Activated T-cell treated with anti-CD3 and anti-CD28 coated beads, Interleukin-2, amount 50 U/mL, for 1 hour (primary cell): ENCODE measurements at places on chromosomes 2 and 18.
A peak's percentile ranks its signal among the peaks of the same experiment; 100 is the strongest.

DNA sequence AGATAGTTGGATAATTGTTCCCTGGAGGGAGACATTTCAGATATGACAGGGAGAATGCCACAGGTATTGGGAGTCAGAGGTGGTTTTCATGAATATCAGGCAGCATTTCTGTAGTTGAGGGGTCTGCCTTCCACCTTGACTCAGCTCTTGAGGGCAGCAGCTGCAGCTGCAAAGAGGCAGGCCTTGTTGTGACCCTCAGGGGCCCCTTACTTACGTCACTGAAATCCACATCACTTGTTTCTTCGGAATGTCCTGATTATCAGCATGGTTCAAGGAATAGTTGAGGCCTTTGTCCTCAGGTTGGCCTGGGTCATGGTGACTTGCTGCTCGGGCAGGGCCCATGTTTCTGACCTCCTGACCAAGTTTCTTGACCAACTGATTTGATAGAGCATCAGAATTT, 46.9 kb downstream of the TMEM17 start:
- DNase-seq = no peak

DNA sequence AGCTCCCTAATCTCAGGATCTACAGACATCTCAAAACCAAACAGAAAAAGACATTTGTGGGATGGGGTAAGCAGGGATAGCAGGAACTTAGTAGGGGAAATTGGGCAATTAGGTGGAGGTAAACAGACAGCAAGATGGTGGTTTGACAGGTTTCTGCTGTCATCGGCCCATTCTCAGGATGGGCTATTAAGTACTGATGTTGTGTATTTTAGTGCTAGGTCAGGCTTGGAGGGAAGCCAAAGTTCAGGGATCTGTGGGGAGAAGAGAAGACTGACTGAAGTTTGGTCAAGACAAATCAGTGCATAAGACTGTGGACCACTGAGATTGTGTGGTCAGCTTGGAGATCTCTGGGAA, 96.8 kb upstream of the THUMPD2 start:
- no peak for DNase-seq

- no peak for DNase-seq
These were observed 139.3 kb downstream of the PLCL1 start for GRCh38 chr2:197943731-197944130.

DNA sequence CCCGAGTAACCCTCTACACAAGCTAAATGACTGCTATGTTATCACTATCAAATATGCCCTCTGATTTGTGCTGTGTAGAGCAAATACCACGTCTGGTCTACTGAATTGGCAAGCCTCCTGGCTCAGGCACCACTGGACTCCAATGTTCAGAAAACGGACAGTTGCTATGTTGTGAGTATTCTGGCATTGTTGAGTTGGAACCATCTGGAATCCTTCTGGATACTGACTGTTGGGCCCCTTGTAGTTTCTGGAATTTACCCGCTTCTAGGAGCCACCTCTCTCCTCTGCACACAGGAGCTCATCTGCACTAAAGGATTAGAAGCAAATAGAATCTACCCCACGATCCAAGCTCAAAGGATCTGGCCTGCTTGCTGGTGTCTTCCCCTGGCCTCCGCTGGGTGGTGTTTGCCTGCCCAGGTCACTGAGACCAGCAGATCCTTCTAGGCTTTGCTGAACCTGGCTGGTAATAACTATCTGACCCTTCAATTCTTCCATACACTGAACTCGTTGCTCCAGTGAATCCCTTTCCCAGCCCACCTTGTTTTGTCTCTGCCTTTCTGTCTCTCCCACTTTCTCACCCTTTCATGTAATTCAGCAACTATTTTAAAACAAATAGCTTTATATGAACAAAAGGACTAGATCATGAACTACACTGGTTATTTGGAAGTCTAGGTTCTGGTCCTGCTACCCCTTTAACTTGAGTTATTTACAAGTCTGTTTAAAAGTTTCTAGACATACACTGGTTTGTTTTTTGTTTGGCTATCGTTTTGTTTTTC, 2.1 kb upstream of the HAAO start:
- no peak for DNase-seq

- no peak for DNase-seq
These were observed 211.7 kb downstream of the PMAIP1 start for GRCh38 chr18:60111525-60111924.

DNA sequence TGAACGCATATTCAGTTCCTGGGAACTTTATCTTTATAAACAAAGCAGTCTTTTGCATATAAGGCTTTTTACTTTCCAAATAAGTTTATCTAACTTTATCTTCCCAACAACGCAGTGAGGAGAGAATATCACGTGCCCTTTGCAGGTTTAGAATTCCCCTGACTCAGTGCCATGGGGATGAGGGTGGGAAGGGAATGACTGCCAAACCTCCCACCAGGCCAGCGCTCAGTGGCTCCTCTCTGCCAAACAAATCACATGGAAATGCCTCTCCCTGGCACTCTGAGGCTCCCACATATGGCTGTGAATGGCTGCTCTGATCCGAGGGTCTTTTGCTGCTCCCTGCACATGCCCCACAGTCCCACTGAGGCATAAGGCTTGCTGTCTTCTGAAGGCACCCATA, 158.3 kb downstream of the DNAH6 start:
- no peak for DNase-seq

DNA sequence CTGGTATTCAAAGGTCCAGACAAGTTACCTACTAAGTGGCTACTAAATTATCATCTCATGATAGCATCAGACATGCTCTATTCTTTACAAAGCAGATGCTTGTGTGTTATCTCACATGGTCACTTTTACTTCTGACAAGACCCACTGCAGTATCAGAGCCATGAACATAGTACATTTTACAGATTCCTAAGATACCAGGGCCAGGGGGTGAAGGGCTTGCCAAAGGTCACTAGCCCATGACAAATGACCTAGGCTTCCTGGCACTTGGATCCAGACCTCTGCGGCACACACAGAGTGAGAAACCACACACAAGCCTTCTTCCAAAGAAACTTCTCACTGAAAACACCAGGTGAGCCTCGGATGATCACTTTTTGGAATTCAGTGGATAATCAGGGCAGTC, 446.8 kb downstream of the EIPR1 start:
- no peak for DNase-seq

GRCh38 chr2:226671141-226671676, 128.4 kb downstream of the IRS1 start:
- no peak for DNase-seq

DNA sequence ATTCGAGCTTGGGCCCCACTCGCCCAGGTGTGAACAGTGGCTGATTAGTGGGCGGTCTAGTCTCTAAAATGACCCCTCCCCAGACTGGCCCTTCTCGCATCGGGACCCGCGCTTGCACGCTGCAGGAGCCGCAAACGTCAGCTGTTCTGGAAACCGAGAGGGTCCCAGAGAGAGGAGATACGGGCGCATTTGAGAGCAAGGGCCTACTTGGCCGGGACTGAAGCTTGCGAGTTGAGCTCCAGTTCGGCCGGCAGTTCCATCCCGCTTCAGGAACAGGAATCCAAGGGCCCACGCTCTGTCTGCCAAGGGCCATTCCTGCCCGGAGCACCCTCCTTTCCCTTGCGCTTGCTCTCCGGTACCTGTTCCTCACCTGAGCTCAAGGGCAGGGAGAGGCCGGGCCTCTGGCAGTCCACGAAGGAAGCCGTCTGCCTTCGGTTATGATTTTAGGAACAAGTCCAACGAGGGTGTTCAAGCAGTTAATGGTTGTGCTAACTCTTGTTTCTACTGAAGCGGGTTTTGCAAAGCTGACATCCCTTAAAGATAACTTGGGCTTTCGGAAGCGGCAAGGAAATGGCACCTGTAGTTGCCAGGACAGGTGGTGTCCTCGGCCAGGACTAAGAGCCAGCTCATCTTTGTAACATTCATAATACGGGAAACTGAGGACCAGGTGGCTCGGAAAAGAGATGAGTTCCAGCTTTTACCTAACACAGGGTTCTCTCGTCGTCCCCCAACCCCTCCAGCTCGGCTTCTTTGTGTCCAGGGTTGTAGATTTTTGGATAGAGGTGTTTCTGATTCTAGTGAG, 3.9 kb upstream of the DLX1 start:
- peak; percentile 27 for DNase-seq

DNA sequence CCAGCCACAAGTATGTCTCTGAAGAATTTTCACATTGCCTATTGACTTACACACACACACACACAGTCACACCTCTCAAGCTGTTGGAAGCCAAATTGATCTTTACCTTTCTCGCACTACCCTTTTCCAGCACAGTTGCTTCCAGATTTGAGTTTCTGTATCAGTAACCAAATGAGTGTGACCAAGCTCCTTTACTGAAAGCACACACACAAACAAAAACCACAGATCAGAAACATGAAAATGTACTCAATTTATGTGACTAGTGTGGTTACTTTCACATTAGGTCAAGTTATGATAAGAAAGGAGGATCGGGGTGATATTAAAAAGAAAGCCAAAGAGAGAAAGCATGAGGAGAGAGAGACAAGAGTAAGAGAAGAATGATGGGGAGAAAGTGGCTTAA, 993.9 kb upstream of the POU3F3 start:
- DNase-seq = no peak

GRCh38 chr2:2798337-2798736, 467.3 kb upstream of the MYT1L start:
- no peak for DNase-seq

GRCh38 chr2:172531309-172531708, 24.6 kb upstream of the PDK1 start:
- DNase-seq = no peak

- no peak for DNase-seq
These were observed 889 bp downstream of the ZC3H15 start for GRCh38 chr2:186486651-186487647.

DNA sequence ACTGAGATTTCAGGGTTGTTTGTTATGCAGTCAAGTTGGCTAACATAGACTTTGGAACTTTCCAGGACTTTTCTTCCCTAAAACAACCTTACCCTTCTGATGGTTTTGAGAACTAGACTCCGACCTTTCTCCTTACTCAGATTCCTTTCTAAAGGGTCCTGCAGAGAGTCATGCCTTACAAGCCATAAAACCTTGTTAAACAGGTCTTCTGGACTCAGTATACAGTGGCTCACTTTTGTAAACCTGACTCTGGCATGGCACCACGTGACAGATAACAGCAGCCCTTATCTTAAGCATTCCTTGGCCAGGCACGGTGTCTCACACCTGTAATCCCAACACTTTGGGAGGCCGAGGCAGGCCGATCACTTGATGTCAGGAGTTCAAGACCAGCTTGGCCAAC, 253.2 kb upstream of the RAB6C start:
- DNase-seq = no peak

DNA sequence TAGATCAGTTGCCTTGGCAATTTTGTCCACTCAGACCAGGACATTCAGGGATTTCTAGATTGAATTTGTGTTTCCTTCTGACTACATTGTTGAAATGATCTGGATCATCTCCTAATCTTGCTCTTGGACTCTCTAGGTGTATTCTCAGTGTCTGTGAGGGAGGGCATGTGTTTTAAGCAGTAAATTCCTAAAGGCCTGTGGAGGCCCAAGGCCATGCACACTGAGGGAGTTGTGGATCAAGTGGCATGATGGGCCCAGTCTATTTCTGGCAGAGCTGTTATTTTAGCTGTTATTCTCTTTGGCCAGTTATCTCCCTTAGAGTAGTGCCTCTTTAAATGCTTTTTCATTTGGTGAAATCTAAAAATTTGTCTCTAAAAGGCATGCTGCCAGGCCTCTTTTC, 144.9 kb downstream of the RPIA start:
- DNase-seq = no peak

- DNase-seq = no peak
These were observed 21.6 kb downstream of the OSR1 start for GRCh38 chr2:19336781-19337180.

DNA sequence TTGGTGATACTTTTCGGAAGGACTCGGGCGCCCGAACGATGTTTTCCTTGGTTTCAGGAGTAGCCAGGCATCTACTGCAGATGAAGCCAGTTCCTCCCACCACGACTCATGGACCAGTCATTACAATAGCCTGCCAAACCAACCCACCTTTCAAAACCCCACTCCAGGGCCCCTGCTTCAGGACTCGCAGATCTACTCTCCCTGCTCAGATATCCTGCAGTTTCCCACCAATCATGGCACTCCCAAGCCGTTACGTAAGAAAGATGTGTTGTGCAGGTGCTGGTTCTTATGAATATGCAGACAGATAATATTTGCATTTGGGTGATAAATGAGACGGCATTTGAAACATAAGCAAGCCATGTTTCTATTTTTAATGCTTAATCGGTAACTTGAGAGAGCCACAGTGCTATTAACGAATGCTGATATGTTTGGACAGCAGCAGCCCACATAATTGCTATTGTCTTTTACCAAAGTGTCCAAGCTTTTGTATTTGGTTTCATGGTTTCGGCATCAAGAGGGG, 3.5 kb upstream of the CYS1 start:
- DNase-seq = no peak

DNA sequence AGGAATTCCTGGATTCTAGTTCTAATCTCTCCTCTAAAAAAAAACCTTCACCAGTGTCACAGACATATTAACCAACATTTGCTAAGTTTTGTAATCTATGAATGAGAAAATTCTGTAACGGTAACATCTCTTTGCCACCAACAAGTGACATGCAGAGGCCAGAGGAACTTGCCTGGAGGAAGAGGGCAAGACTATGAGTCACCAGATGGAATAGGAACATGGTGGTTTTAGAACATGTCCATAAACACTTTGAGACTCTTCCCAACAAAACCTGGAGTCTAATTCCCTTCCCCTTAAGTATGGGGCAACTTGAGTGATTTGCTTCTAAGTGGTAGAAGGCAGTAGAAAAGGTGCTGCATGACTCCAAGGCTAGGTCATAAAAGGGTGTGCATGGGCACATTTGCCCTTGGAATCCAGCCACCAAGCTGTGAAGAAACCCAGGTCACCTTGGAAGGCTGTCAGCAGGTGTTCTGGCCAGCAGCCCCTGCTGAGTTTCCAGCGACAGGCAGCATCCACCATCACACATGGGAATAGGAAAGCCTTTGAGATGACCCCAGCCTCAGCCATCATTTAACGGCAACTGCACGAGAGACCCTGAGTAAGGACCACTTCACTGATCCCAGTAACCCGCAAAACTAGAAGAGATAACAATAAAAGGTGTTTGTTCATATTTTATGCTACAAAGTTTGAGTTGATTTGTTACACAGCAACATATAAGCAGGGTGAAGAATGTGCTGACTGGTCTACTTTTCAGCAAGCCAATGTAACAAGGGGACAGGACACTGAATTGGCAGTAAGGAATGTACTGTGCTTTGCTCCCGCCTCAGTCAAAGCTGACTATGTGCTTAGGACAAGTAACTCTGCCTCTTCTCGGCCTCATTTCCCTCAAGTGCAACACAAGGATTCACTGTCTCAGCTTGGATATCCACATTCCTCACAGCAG, 90.6 kb downstream of the SKA1 start:
- no peak for DNase-seq

DNA sequence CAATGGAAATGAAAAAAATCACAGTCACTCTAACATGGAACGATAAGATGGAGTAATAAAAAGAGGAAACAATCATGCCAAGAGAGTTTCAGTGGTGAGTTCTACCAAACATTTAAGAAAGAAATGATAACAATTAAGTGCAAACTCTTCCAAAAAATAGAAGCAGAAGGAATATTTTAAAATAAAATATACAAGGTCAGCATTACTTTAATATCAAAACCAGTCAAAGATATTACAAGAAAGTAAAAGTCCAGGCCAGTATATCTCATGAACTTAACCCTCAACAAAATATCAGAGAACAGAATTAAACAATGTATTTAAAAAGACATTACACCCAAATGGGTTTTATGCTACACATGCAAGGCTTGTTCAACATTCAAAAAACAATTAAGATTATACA, 829.4 kb downstream of the TRIB2 start:
- DNase-seq = no peak
